Pulmonary artery endothelial cell (primary cell): ENCODE measurements at places on chromosomes 3 and 15.

GRCh38 chr3:35757991-35758757, 118.8 kb downstream of the ARPP21 start:
- no peak for DNase-seq

- DNase-seq, result no peak
Observed at GRCh38 chr3:105799286-105799685, 69.5 kb downstream of the CBLB start.

DNA sequence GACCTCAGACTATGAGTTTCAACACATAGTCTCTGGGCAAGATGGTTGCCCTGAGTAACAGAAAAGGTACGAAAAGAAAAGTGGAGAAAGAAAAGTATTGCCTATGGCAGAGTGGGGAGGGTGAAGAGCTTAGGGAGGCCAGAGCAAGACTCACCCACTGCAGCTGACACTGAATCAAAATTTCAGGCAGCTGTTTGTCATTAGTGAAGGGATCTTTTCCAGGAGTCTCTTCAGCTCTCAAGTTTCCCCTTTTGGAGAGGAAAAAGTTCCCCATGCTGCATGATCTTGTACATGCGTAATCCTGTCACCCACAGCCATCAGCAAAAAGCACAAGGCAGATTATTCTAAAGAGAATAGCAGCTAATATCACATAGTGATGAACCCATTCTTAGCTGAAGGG, 616.9 kb upstream of the GBE1 start:
- DNase-seq, result no peak

- DNase-seq, result no peak
Observed at GRCh38 chr15:52013151-52013791, 5.7 kb upstream of the MAPK6 start.

- no peak for DNase-seq
Observed at GRCh38 chr3:143184099-143184498, 64.5 kb downstream of the CHST2 start.

GRCh38 chr3:61877359-61878138, 316.2 kb downstream of the PTPRG start:
- no peak for DNase-seq

DNA sequence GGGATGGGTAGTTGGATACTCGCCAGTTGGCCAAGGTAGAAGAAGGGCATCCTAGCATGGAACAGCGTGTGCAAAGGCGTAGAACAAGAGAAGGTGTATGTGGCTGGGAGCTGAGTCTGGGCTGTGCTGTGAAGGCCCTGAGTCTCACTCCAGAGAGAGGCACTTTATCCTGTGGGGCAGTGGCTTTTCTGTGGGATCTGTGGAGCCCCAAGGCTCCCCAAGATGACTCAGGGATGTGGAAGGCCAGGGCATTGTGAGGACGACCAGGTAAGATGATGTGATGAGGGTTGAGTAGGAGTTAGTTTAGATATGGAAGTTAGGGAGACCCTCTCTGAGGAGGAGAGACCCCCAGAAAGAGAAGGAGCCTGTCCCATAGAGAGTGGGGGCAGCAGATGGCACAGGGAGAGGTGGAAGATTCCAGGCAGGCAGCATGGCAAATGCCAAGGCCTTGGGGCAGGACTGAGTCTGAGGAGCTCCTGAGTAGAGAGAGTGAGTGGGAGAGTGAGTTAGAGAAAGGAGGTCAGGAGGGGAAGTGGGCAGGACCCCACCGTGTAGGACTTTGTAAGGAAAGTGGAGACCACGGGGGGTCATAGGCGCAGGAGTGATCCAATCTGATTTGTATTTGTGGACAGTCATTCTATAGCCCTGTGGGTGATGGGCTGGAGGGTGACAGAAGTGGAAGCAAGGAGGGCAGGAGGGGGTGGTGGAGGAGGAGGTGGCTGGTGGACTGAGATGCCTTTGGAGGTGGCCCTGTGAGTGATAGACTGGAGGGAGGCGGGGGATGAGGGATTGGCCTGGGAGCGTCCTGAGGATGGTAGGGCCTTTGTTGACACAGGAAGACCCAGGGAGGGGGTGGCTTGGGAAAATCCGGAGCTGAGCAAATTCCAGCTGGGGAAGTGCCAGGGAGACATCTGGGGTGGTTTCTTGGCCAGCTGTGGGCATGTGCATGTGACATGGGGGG, 50.3 kb downstream of the FBLN2 start:
- DNase-seq, result no peak

DNA sequence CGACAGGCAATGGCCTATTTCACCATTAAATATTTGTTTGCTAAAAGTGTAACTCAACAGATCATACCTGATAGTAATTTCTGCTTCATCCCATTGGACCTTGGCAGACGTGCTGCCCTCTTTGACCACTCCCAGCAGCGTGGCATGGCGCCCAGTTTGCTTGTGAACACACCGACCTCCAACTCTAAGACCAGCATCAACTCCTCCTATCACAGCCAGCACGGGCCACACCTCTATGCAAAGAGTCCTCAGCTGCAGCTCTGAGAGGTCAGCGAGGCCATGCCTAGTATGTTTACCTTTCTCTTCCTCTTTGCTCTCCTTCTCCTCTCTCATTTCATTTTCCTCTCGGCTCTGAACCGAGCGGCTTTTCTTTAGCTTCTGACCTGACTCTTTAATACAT, 80.6 kb downstream of the FBXL22 start:
- no peak for DNase-seq

GRCh38 chr3:161217496-161217895, 3.6 kb upstream of the NMD3 start:
- no peak for DNase-seq

DNA sequence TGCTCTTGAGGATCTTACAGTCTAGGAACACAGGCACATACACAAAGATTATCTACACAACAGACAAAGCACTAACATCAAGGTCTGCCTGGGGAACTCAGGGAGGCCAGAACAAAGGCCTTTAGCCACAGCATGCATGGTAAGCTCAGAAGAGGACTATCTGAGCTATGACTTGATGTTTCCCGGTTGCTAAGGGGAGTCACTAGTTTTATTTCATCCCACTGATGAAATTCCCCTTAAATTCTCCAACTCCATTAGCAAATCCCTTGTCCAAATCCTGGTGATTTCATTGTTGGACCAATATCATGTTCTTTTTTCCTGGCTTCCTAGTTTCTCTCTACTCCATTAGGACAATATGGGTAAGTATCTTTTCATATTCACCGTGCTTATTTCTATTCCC, 23.3 kb downstream of the FBN1 start:
- no peak for DNase-seq

GRCh38 chr3:140378571-140379340, 299.1 kb upstream of the TRIM42 start:
- no peak for DNase-seq

DNA sequence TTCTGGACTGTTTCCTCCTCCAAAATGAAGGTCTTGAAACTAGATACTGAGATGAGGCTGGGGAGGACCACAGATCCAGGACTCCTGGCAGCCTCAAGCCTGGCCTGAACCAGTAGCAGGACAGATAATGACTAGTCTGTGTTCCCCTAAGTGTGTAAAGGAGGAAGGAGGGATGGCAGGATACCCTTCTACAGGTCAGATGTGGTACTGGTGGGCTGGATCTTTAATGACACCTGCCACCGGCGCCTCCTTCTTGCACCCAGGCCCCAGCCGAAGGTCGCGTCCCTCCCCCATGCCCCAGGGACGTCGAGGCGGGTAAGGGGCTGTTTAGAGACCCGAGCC, 556 bp downstream of the USP19 start:
- DNase-seq, result no peak

- DNase-seq, result no peak
Observed at GRCh38 chr3:180403156-180403555, 198.8 kb upstream of the TTC14 start.

GRCh38 chr15:98873441-98874218, 134.0 kb downstream of the PGPEP1L start:
- no peak for DNase-seq

DNA sequence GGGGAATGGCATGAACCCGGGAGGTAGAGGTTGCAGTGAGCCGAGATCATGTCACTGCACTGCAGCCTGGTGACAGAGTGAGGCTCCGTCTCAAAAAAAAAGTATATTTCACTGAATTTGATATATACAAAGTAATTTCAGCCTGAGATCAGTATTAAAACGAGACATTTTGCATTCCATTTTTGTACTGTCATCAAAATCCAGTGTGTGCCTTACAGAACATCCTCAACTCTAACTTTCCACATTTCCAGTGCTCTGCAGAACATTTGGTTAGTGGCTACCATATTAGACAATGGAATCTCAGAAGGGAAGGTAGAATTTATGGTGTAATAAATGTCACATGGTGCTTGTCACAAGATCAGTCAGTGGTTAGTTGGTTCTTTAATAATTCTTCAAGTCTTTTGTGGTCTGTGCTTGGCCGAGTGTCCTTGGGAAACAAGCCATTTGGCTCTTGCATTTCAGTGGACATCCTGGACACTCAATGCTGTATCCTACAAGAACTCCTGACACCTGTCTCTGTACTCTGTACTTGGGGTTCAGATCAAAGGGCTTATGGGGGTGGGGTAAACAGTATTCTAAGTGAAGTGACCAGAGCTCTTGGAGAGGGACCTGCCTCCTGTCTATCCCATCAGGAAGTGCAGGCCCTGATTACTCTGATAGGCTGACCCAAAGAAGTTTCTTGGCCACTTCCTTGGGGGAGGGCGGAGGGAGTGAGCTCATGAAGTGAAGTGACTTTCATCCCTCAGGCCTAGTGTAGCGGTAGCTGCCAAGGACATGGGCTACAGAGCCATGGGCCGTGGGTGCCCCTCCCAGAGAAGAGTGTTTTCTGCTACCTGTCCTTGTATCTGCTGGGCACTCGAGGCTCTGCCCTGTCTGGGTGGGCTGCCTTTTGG, 3.7 kb downstream of the ACVR2B start:
- DNase-seq, result no peak

GRCh38 chr3:45821127-45821526, 20.8 kb downstream of the LZTFL1 start:
- DNase-seq, result no peak

DNA sequence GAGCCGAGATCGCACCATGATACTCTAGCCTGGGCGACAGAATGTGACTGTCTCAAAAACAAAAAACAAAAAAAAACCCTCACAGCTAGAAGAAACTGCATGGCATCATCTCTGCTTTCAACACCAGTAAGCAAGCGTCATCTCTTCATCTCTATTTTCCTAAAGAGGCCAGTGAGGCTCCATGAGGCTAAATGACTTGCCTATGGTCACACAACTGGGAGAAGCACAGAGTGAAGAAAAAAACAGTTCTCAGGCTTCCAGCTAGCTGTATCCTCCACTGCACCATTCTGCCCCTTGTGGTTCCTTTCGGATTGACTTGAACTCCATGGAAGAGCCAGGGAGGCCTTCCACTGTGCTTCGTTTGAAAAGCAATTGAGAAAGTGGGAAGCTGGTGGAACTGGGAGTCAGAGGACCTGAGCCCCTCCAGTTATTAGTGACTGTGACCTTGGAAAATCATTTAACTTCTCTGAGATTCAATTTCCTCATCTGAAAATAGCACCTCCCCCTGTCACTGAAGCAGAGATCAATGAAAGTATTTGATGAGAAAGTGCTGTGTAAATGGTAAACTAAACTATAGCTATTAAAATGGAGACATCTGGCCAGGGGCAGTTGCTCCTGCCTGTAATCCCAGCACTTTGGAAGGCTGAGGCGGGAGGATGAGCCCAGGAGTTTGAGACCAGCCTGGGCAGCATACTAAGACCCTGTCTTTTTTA, 32.1 kb upstream of the DENND4A start:
- peak; percentile 61 for DNase-seq

- no peak for DNase-seq
Observed at GRCh38 chr3:24420224-24420623, 74.4 kb downstream of the THRB start.

- no peak for DNase-seq
Observed at GRCh38 chr15:36172955-36173354, 406.5 kb upstream of the CDIN1 start.

- DNase-seq, result no peak
Observed at GRCh38 chr15:36811903-36812302, 232.5 kb downstream of the CDIN1 start.

DNA sequence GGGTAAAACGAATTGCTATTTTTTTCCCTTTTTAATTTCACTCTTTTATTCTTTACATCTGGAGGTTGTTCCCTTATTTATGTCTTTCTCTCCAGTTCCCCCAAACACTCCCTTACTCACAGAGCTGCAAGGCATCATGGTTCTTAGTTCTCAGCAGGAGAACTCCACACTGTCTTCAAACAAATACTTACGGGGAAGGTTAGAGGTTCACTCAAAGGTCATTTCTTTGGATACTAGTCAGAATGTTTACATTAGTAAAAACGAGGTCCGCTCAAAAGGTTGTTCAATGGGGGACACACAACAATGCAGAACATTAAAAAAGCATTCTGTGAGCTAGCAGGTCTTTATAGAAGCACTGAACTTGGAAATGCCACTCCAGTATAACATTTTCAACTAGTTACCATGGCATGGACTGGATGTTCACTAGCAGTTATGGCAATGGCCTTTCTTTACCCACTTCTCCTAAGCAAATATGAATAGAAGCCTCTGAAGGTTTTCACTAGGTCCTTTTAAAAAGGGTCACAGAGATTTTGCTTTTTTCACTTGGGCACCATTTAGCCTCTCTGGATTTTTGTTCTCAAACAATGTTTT, 201.7 kb downstream of the MEIS2 start:
- DNase-seq, result no peak

GRCh38 chr3:22979581-22979980, 223.5 kb upstream of the UBE2E2 start:
- no peak for DNase-seq

GRCh38 chr3:144822671-144823070, 851.0 kb downstream of the DIPK2A start:
- DNase-seq, result no peak

- DNase-seq, result no peak
Observed at GRCh38 chr3:195001961-195002861, 268.7 kb downstream of the XXYLT1 start.

GRCh38 chr15:81296673-81297072, 27.3 kb downstream of the STARD5 start:
- no peak for DNase-seq

GRCh38 chr3:64067506-64068346, 44.4 kb upstream of the PSMD6 start:
- DNase-seq, result no peak

- no peak for DNase-seq
Observed at GRCh38 chr15:55552451-55552850, 35.7 kb downstream of the PYGO1 start.

DNA sequence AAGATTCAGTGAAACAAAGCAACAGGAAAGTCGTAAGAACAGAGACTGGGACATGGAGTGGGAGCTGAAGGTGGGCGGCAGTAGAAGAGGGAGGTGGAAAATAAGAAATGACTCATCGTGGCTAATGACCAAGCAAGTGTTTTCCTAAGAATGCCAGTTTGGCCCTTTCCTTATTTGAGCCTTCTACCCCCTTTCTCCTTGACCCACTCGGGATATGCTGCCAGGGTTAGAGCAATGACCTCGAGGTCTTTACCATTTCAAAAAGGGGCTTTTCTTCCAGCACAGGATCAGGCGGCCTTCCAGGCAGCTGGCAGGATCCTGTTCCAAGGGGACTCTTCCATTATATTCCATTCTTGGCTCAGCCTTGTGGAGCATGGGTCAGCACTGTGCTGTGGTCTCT, 241.1 kb downstream of the RYR3 start:
- no peak for DNase-seq

DNA sequence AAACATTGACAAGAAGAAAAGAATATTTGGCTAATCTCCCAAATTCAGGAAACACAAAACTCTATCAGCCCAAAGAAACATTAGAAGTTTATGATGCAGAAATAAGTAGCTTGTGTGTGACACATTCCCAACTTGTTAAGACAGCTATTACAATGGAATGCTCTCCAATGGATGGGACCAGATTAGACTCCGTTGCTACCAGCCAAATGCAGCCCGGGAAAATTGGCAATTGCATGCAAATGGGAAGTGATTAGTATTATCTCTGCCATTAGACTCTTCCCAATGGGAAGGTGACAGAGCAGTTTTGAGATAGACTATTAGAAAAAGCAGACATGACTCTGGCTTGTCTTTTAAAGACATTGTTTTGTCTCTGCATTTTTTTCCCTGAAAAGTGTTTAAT, 37.4 kb upstream of the KCNMB2 start:
- no peak for DNase-seq
